Calu3 (cell line): ENCODE measurements at places on chromosomes 2 and 18.

- no peak for DNase-seq
- no peak overlapping the region for H3K27ac ChIP-seq
- peaks cover 56% of the 10 kb centered on the region for H3K4me1 ChIP-seq
- peaks cover 2% of the 10 kb centered on the region for H3K36me3 ChIP-seq
- H3K27me3 ChIP-seq = no peaks in the 10 kb centered on the region
- no peak overlapping the region for H3K4me3 ChIP-seq
These were observed 118.6 kb downstream of the RBMS1 start for GRCh38 chr2:160375037-160375436.

- DNase-seq = no peak
- no peak overlapping the region for H3K27ac ChIP-seq
- peaks cover 86% of the 10 kb centered on the region for H3K27me3 ChIP-seq
These were observed 4.3 kb downstream of the ZBTB7C start for GRCh38 chr18:48404716-48405507.

GRCh38 chr2:152418688-152419087, 83.7 kb downstream of the FMNL2 start:
- no peak for DNase-seq
- H3K27ac ChIP-seq = no peak overlapping the region
- H3K27me3 ChIP-seq = no peaks in the 10 kb centered on the region
- H3K36me3 ChIP-seq = no peaks in the 10 kb centered on the region
- peaks cover 49% of the 10 kb centered on the region for H3K4me1 ChIP-seq

- no peaks in the 10 kb centered on the region for H3K36me3 ChIP-seq
- H3K27me3 ChIP-seq = no peaks in the 10 kb centered on the region
- no peak overlapping the region for H3K27ac ChIP-seq
These were observed 38.0 kb upstream of the EPAS1 start for GRCh38 chr2:46258937-46259776.
